ENCODE measurements at places on chromosomes 5 and 9. TPM values are rescaled to one million over a fixed set of nuclear protein-coding genes. Genes with fewer than 3 reads are reported as not detected.

DNA sequence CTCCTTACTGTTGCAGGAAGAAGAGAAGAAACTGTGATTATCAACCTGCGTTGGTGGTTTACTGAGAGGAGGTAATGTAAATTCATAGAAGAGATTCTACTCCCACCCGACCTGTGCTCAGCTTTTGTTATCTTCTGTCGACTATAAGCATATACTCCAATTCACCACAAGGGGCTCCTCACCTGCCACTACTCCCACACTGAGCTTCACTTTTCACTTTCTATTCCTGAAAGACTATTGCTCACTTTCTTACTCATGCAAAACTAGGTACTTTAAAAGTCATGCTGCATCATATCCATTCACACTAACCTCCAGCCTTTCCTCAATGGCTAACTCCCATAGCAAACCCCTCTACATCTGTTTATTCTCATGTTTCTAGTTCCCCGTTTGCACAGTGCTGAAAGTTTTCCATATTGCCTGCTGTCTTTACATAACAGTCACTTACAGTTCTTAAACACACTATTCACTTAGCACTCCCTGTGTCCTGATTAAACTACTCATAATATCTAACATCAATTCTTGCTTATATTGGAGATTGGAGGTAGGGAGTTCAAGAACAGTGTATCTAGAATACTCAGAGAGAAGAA, 1062.6 kb downstream of the NR2F1-AS1 start:
- peak; percentile 40 for DNase-seq

GRCh38 chr9:115063058-115063845, 54.7 kb downstream of the TNC start:
- peak; percentile 43 for DNase-seq

DNA sequence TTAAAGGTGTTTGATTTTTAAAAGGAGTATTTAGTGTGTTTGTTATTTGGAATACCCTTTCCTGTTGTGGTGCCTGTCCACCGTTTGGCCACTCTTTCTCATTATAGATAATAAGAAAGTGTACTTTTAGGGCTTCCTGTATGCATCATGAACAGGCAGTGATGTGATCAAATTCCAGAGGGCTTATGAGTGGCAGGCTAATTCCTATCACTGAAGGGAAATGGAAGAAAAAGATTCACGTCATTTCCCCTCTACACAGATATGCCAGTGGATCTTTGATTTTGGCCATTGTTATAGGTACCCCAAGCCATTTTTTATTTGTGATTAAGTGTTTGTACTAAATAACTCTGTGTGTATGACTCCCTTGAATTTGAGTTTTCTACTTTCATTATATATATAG, 37.1 kb downstream of the RPS6 start:
- no peak for DNase-seq

PMPCA gene
- total RNA-seq = 129 TPM

All from Daoy (cell line).